ENCODE measurements at places on chromosomes 16 and 17.
A peak's percentile ranks its signal among the peaks of the same experiment; 100 is the strongest.

DNA sequence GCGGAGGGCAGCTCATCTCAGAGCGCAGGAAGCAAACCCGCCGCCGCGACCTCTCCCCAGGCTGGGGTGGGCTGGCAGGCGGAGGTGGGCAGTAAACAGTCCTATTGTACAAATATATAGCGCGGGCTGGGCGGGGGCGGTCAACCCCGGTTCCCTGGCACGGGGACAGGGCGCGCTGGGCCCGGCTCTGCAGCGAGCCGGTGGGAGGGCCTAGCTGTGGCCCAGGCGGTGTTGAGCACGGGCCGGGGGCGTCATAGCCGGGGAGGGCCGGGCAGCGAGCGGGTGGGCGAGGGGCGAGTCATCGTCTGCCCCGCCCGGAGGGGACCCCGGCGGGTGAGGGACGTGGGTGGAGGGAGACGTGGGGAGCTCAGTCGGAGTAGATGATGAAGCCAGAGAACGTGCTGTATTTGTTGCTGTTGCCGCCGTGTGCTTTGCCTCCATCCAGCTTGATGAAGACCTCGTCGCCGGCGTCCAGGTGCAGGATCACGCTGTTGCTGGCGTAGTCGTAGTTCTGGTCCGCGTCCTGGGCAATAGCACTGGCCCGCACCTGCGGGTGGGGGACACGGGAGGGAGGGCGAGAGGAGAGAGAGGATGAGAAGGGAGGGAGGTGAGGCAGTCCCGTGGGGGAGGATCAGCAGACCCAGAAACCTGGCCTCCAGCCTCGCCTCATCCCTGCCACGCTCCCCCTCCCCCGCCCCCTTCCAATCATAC, 8.1 kb downstream of the C1QL1 start:
- no peak for DNase-seq

GRCh38 chr17:29091606-29092289, 48.8 kb downstream of the PIPOX start:
- peak; percentile 91 for DNase-seq

DNA sequence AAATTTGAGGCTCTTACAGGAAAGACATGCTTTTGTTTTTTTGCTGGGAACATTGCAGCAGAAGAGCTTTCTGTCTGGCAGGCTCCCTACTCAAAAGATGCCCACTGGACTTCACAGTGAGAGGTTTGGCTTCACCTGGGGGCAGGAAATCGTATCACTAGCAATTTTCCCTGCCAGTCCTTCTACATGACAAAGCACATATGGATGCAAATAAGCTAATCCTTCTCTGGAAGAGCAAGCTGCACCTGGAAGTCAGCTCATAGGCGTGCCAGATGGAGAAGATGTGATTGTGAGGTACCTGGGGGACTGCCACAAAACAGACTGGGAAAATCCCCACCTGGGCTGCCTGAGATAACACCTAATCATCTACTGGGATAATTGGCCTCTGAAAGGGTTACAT, 195.0 kb upstream of the CPHXL start:
- peak; percentile 97 for DNase-seq

- no peak for DNase-seq
Measured at GRCh38 chr16:51648526-51648925, 497.5 kb upstream of the SALL1 start.
